Stimulated activated CD8-positive, alpha-beta memory T cell treated with anti-CD3 and anti-CD28 coated beads, Interleukin-4, amount 100 ng/mL, for 4 hours (primary cell): ENCODE measurements at places on chromosomes 16 and 17.

DNA sequence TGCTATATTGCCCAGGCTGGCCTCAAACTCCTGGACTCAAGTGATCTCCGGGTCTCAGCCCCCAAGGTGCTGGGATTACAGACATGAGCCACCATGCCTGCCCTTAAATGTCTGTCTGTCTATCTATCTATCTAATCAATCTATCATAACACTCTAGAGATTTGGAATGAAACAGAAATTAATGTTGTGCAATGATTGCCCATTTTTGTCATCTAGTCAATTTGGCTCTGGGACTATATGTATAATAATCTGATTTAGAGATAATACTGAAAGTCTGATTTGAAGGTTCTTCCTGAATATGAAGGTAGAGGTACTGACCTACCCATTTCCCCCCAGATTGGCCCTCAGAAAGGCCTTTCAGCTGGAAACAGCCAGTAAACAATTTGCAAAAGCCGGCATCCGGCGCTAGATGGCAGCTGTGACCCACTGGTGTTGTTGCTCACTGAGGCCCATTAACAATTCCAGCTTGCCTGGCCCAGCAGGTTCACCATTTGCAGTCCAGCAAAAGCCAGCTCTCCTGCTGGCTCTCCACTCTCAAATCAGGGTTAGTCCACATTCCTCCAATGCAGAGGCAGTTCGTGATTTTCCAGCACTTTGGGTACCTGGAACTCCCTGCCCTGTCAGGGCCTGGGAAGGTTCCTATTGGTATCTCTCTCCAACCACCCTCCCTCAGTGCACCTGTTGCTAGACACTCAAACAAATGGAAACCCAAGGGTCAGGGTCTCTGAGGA is 22.9 kb upstream of the C16orf87 start:
- DNase-seq, result peak; percentile 22

DNA sequence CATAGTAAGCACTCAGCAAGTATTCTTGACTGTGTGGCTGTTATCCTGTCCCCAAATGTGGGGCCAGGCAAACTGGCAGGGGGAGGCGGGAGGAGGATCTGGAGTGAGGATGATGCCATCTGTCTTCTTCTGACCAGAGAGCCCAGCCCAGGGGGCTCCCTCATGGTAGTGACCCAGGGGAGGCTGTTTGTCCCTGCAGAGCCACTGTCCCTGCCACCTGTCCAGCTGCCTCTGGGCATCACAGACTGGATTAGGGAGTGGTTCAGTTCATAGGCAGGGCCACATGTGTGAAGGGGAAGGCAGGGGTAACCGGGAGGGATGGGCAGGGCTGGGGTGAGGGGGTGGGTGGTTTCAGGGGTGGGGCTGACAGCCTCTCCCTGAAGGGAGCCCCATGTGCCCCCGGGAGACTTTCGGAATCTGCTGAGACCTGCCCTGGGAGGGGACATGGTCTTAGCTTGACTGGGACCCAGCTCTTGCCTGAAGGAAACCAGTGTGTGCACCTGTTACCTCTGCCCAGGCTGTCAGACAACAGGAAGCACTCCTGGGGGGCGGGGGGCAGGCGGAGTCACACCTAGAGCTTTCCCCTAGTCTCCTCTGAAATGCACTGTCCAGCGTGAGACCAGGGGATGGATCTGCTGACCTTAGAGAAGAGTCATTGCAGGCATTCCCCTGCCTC is 15.2 kb downstream of the ARHGAP23 start:
- no peak for DNase-seq

DNA sequence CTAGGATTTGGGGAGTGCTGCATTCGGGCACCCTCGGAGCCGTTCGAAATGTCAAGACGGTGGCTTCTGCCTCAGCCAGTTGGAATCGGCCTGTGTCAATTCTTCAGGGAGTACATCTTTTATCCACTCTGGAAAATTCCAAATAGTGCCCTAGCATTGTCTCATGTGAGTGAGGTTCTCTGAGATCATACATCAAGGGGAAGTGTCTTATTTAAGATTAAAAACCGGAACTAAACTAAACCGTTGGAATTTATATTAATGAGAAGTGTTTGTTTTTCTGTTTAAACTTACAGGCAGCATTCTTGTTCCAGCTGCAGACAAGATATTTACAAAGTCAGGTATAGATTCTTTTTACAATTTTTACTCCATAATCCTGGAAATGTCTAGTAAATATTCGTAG is 56.8 kb downstream of the SLC47A1 start:
- no peak for DNase-seq

- no peak for DNase-seq
Observed at GRCh38 chr16:19185510-19185851, 17.4 kb downstream of the SYT17 start.

- DNase-seq, result no peak
Observed at GRCh38 chr17:80086081-80086480, 15.3 kb upstream of the GAA start.

DNA sequence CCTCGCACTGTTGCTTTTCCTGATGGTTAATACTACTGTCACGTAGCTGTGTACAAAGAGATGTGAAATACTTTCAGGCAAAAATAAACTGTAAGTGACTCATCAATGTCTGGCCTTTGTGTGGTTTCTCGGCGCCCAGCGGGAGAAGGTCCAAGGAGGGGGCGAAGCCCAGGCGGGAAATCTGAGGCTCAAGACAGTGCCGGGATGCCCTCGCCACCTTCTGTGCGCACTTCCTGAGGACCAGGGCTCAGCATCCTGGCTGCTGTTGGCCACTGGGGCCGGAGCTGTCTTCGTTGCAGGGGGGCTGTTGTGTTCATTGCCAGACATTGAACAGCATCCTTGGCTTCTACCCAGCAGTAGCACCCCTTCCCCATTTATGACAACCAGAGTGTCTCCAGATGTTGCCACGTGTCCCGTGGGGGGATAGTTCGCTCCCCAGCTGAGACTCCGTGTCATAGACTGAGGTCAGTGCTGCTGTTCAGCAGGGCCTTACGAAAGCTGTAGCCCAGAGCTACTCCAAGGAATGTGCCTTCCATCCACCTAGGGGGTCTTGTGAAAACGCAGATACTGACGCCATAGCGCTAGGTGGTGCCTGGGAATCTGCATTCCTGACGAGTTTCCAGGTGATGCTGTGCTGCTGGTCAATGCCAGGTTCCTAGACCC is 67.3 kb upstream of the PLCG2 start:
- DNase-seq, result no peak

DNA sequence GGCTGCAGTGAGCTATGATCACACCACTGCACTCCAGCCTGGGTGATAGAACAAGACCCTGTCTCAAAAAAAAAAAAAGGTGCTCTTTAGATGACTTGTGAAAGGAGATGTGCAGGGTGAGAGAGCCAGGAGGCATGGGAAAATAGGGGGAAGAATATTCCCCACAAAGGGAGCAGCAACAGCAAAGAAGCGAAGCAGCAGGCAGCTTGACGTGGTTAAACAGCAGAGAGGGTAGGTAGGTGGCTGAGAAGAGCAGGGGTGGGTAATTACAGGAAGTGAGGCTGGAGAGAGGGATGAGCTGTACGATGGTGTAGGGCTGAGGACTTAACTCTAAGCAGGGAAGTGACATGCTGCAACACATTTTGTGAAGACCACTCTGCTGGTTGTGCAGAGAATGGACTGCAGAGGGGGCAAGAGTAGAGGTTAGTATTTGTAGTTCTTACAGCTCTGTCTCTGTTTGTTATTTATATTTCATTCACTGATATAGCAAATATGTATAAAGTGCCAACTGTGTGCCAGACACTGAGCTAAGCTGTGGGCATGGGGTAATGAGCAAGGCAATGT is 1.6 kb downstream of the HEATR3 start:
- no peak for DNase-seq

DNA sequence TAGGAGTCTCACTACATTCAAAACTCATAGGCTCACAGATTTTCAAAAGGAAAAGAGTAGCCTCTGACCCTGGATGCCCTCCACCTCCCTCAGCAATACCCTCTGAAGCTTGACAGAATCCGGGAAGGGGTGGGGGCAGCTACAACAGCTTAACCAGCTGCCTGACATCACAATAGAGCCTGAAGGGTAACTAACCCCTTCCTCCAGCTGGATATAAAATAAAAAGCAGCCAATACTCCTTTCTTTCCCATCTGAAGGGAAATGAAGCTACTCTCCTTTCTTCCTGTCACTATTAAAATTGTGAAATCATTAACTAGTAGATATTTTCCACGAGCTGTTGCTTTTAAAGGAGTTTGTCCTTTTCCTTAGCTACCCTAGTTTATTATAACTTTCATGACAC is 24.0 kb downstream of the USP31 start:
- no peak for DNase-seq

GRCh38 chr16:10865991-10866966 is 10.7 kb upstream of the CIITA start:
- no peak for DNase-seq

DNA sequence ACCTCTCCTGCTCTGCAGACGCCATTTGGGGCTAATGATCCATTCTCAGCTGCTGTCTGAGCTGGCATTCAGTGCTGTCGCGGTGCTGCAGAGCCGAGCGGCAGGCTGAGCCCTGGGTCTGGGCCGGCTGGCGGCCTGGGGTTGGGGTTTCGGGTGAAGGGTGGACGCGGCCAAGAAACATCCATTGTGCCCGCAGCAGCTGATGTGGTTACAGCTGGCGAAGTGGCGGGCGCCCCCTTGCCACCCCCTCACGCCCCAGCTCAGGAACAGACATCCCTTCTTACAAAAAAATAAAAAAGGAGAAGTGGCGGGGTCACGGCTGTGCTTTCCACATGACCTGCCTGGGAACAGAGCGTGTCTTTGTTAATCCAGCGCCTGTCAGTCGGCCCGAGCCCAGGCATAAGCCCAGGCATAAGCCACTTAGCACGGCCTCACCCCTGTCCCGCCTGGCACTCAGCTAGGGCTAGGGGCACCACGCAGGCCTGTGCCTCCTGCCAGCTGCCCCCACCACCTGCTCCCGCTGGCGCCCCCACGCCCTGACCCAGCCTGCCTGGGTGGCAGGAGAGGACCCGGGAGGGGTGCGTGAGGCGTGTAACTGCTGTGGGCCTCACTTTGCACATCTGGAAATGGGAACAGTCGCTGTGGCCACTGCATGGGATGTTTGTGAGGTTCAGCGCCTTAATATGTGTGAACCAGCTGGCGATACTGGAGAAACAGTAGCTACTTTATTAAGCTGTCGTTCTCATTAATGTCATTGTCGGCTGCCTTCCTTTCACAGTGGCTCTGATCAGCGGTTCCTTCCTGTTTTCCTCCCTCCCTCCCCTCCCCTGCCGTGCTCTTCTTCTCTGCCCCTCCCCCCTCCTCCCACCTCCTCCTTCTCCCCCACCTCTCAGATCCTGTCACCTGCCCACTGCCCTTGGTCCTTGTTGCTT is 197.7 kb upstream of the CIBAR2 start:
- no peak for DNase-seq

DNA sequence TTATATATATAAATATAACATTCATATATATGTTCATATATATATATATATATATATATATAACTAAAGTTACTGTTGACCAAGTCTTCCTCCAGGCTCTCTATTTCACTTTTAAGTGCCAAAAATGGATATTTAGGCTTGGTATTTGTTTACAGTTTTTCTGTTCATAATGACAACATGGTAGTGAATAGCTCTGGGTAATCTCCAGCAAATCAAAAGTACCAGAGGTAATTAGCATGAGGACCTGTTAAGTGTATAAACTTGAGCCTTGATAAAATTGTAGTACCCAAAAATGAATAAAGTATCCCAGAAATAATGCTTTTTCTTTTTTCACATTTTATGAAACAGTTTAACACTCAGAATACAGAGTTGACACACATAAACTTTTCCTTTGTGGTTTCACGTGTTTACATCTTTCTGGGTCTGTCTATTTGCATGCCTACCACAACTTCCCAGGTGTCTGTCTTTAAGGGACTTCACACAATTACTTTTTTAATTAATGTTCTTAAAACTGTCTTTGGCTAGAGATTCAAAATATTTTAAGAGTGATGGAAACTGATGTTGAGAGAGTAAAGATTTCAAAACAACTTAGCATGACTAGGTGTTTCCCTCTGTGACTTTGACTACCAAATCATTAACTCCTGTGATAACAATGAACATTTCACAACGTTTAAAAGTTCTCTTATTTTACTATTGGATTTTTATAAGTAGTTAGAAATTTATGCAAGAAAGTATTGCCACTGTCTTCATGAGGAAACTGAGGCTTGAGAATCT is 47.9 kb downstream of the RABEP1 start:
- DNase-seq, result no peak

DNA sequence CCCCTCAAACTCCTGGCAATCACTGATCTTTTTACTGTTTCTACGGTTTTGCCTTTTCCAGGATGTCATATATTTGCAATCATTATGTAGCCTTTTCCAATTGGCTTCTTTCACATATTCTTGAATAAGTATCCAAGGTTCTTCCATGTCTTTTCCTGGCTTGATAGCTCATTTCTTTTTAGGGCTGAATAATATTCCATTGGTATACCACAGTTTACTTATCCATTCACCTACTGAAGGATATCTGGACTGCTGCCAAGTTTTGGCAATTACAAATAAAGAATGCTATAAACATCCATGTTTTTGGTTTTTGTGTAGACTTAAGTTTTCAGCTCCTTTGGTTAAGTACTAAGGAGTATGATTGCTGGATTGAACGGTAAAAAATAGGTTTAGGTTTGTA is 16.0 kb downstream of the GPATCH8 start:
- DNase-seq, result no peak
